ENCODE measurements at places on chromosomes 11 and 22.

GRCh38 chr22:26671317-26672059, 14.1 kb downstream of the MIAT start:
- peak; percentile 48 for DNase-seq

- peak; percentile 6 for DNase-seq
These were observed 9.0 kb upstream of the RAG1 start for GRCh38 chr11:36558571-36559413.

- DNase-seq, result no peak
These were observed 135.8 kb downstream of the TRIM44 start for GRCh38 chr11:35798423-35798822.

GRCh38 chr11:73156686-73157085, 14.6 kb upstream of the FCHSD2 start:
- DNase-seq, result no peak

DNA sequence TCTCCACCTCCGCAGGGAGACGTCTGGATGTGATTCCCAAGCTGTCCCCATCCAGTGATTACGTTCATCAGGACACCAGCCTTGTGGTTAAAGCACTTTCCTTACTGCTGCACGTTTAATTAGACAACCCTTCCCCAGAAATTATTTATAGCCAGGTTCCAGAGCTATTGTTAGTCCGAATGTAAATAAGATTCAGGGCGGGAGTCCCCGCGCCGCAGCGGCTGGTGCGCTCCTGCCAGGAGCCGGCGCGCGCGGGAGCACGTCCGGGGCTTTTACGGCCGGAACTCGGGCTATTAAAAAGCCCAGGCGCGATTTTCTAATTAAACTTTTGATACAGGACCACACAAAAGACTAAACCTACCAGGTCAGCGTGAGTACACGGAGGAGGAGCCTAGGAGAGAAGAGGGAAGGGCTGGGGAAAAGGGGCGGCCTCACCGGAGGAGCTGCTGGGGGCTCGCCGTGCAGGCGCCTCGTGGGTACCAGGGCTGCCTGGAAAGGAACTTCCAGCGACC, 538.3 kb downstream of the OPCML start:
- DNase-seq, result no peak

DNA sequence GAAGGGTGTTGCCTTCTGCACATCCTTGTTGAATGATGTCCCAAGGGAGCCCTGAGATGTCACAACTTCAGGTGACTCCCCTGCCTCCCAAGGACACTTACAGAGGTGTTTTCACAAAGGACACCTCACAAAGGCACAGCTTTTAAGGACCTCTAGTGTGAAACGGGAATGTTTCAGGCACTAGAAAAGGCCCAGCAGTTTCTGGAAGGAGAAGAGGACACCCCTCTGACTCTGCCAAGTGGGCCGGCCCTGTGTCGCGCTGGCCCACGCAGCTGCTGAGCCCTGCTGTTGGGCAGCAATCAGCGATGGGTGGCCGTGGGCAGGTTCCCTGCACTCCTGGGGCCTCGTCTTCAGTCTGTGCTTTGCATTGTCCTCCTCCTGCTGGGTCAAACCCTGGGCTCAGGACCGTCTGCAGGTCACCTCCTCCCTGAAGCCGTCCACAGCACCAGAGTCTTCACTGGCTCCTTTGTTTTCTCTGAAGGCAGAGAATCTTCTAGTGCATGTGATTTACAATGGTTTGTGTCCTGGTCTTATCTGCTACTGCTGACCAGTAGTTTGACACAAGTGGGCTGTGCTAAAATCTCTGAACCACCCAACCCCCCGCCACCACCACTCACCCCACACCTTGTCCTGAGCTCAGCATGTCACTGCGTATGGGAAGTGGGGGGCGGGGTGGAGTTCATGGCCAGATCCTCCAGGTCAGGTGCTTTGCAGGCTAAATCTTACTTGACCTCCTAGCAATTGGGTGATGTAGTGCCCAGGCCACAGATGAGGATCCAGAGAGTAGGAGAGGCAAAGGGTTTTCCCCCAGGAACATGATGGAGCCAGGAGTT, 3.2 kb downstream of the LINC01488 start:
- no peak for DNase-seq
